Posterior cingulate gyrus (tissue), 11 donors: ENCODE measurements at places on chromosomes 6 and 20.
A peak's percentile ranks its signal among the peaks of the same experiment; 100 is the strongest.

DNA sequence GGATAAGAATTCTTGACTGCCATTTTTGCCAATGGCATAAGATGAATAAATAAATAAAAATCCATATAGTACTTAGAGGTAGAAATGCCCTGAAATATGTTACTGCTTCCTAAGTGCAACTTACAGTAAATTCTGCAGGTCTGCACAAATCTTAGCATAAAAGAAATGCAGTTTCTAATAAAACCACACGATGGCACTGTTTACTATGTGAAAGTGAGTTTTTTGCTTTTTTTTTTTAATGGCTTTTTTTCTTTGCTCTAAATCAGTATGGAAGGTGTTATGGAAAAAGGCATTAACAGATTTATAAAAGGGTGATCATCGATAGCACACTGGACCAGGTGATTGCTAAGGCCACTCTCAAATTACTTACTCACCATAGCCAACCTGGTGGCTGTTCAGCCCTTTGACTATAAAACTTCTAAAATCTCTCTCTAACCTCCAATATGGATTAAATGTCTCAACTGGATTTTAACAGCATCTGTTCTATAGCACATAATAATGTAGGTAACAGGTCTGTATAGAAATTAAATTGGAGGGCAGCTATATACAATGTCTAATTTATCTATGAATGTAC, 45.8 kb downstream of the AHI1 start:
- DNase-seq: no peak

GRCh38 chr20:54083459-54083858, 13.1 kb upstream of the BCAS1 start:
- DNase-seq: no peak

- no peak for DNase-seq
Measured at GRCh38 chr20:25042531-25043498, 15.1 kb downstream of the ACSS1 start.

DNA sequence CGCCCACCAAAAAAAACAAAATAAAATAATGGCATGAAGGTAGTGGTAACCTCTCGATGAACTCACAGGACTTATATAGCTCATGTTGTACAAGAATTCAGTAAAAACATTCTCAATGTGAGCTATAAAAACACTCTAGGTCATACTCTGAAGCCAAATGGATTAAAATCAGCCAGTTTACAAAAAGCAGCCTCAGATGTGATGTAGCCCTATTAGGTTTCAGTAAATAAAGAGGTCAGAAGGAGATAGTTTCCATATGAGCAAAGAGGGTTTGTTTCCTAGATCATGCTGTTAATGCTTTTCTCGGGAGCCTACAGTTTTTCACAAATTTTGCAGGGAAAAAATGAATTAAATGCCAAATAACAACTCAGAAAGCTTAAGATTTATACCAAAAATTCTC, 319.5 kb upstream of the HSF2 start:
- DNase-seq: no peak

DNA sequence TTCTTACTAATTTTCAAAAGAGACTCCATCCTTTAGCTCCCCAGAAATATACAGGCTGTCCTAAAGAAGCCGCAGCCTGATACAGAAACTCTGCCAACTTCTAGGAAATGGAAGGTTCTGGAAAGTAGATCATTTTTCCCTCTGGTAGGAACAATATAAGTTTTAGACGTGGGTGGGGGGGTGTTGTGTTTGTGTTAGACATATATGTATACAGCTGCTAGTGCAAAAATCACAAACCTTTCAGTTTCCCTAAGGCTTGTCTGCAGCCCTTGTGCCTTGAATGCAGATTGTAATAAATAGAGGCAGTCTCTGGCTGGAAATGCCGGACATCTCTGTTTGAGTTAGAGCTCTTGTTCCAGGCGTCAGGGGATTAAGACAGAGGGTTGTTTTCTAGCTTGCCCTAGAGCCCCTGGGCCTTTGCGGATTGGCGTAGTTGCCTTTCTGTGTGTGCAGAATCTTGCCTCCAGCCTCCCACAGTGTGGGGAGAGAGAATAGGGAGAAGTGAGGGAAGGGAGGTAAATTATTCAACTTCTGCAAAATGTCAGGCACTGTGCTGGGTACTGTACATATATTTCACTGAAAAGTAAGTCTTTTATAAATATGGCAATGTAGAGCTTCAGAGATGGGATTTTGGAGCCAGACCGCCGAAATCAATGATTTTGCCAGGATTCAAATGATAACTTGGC, 269.7 kb downstream of the PRL start:
- no peak for DNase-seq

GRCh38 chr6:148990403-148990802, 243.6 kb downstream of the UST start:
- DNase-seq: no peak

- no peak for DNase-seq
Measured at GRCh38 chr6:38566295-38567030, 73.3 kb downstream of the BTBD9 start.

GRCh38 chr6:144343701-144344428, 58.7 kb downstream of the UTRN start:
- DNase-seq: no peak

GRCh38 chr20:51195419-51195901, 172.6 kb upstream of the KCNG1 start:
- no peak for DNase-seq

GRCh38 chr6:88141561-88142296, 24.4 kb downstream of the CNR1 start:
- no peak for DNase-seq

GRCh38 chr20:20130399-20130798, 78.1 kb downstream of the CFAP61 start:
- no peak for DNase-seq

DNA sequence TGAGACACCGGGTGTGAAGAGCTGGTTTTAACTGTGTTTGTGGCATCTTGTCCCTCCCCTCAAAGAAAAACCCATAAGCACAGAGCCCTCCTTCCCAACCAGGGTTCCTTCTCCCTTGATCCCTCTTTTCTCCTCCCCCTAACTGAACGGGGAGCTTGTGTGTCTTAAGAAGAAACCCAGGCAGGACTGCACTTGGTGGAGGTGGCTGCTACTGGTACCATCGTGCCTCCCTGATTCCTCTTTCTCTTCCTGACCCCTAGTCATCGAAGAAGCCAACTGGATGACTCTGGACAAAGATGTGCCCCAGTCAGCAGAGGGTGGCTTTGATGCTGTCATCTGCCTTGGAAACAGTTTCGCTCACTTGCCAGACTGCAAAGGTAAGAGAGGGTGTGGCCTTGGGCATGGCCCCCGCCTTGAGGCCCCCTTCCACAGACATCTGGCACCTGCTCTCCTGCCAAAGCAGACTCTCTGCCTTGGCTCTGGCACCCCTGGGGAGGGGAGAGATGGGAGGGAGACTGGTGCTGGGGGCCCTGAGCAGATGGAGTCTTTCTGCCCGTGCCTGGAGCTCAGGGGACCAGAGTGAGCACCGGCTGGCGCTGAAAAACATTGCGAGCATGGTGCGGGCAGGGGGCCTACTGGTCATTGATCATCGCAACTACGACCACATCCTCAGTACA, 2.1 kb downstream of the GNMT start:
- DNase-seq: peak; percentile 50

DNA sequence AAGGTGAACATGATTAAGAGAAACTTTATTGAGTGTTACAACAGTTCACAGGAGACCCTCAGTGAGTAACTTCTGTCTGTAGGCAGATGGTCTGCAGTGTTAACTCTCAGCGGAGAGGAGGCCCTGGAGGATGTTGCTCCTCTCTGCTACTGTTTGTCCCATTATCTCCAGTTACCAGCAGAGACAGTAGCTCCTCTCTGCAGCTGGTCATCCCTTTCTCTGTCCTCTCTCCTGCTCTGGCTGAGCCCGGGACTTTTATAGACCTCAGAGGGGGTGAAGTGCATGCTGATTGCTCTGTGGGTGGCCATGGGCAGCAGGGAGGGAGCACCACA, 5.7 kb downstream of the GTSF1L start:
- DNase-seq: no peak

DNA sequence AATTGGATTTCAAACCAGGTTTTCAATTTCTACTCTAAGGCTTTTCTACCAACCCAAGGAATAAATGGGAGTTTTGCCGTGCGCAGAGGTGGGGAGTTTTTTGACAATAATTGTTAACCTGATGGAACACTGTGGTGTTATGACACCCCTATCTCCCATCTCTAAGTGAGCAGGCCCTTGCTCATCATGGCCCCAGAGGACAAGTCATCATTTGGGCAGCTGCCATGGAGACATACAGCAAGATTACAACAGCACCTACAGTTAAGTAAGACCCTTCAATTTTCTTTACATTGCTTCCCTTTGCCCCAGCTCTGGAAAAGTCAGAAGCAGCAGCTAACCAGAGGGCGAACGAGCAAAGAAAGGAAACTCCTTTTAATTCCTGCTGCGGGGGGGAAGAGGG, 54.3 kb downstream of the ADGRF5 start:
- DNase-seq: no peak

- DNase-seq: no peak
Measured at GRCh38 chr6:109687271-109687761, 3.7 kb downstream of the AK9 start.
